Stimulated activated CD8-positive, alpha-beta memory T cell treated with anti-CD3 and anti-CD28 coated beads, Interleukin-4, amount 100 ng/mL, for 1 hour (primary cell): ENCODE measurements at places on chromosomes 2 and 18.
A peak's percentile ranks its signal among the peaks of the same experiment; 100 is the strongest.

DNA sequence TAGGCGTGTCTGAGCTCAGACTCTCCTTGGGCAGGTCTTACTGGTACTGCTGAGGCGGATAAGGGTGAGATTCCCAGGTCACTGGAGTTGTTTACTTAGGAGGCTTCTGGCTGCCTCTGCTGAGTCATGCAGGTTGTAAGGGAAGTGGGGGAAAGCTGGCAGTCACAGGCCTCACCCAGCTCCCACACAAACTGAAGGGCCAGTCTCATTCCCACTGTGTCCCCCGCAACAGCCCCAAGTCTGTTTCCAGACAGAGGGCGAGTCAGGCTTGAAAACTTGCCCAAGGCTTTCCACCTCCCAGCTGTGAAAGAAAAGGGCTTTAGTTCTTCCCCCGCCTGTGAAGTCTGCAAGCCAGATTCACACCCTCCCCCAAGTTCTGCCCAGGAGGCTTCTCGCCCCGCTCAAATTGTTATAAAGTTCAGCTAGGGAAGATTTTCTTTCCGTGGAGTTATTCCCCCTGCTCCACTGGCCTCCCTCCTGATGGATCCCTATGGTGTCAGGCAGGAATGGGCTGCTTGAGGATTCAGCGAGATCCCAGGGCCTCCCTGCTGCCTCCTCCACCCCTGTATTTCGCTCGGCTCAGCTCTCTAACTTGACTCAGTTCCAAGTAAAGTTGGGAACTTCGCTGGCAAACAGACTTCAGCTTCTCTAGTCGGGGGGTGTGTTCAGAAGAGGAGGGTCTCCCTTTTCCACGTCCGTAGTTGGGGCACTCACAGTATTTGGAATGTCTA is 248.6 kb downstream of the NR4A2 start:
- no peak for DNase-seq

GRCh38 chr18:77061946-77062517 is 70.6 kb downstream of the MBP start:
- no peak for DNase-seq

- no peak for DNase-seq
Measured at GRCh38 chr2:205656941-205657340, 25.4 kb upstream of the NRP2 start.

GRCh38 chr18:46302528-46303485 is 198.6 kb downstream of the HAUS1 start:
- no peak for DNase-seq

DNA sequence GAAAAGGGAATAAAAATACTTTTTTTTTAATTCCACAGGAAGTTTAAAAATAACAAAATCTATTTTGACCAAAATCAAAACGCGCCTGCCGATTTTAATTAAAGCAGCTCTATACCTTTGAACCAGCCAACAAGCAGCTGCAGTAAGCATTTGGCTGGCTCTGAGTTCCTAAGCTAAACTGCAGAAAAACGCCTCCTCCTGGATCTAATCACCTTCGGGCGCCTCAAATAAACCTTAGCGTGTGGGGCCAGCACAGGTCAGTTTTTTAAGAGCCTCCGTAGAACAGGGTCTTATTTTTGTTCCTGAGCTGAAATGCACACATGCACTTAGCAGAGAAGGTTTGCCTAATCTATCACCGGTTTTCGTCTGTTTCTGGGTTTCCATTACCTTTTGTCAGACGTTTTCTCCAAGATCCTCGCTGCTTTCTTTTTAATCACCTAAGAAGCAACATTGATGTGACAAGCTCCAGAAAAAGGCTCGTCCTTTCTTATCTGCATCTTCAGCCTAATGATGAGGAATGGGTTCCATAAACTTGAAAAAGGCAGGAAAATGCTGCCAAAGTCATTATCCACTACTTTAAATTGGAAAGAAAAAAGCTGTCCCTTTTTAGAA is 64.7 kb upstream of the HNRNPA3 start:
- no peak for DNase-seq

DNA sequence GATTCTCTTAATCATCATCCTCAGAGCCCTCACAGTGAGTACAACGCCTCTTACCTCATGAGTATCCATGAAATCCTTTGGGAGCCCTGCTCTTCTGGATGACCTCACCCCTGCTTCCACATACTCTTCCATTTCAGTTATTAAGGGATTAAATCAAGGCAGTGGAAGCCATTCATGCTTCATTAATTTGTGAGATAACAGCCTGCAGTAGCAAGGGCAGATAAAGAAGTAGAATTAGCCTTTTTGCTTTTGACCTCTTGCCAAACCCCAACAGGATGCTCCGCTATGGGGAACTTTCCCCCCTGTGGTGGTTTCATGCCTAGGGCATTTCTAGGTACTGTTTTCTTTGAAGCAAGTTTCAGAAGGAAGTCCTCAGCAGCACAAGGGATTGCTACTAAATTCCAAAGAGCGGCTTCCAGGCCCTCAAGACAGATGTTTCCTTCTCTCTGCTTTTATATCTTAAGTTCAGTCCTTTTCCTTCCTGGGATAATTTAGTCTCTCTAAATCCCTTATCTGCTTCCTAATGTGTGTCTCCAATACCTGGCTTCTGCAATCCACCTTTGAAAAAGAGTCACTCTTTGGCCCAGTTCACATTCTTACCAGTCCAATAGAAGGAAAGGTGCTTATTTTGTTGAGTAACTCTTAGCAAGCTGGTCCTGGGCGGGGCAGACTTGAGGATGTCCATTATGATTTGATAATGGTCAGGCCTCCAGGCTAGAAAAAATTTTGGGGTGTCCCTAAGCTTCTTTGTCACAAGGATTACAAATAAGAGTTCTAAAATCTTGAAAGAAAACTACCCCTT is 76.9 kb downstream of the MYO1B start:
- no peak for DNase-seq

- DNase-seq, result no peak
Measured at GRCh38 chr2:19851116-19851695, 50.6 kb downstream of the TTC32 start.

DNA sequence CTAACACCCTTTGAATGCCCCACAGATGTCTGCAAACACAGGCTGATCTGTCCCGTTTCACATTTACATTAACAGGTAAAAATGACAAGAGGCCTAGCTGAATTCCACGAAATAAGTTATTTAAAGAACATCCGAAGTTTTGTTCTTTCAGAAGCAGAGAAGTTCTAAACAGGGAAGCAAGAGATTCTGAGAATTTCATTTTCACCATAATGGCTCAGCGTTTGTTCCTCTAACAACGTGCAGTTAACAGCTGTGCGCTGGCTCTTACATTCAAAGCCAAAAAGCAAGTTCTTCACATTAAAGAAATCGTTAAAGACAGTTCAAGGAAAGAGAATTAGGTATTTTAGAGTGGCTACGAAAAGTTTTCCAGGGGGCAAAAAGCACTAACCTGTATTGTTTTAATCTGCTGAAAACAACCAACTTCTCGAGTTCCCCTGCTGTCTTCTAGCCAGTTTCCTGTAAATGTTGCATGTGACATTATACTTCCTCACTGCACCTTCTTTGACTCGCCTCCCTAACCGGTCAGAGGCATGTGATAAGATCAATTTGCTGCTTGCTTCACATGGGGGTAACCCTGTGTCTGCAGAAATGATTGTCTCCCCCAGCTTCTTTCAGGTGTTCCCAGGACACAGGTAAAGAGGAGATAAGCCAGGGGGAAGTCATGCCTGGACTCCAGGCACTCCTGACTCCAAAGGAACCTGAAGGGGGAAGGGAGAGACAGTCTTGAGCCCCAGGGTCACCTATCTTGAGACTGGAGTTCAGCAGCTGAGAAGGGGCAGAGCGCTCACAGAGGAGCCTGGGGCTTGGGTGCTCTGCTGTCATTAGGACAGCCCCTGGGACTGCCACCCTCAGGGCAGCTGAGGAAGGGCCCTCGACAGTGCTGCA is 36.8 kb upstream of the WIPF1 start:
- peak; percentile 4 for DNase-seq

- DNase-seq, result no peak
Measured at GRCh38 chr18:77062518-77063003, 70.0 kb downstream of the MBP start.

DNA sequence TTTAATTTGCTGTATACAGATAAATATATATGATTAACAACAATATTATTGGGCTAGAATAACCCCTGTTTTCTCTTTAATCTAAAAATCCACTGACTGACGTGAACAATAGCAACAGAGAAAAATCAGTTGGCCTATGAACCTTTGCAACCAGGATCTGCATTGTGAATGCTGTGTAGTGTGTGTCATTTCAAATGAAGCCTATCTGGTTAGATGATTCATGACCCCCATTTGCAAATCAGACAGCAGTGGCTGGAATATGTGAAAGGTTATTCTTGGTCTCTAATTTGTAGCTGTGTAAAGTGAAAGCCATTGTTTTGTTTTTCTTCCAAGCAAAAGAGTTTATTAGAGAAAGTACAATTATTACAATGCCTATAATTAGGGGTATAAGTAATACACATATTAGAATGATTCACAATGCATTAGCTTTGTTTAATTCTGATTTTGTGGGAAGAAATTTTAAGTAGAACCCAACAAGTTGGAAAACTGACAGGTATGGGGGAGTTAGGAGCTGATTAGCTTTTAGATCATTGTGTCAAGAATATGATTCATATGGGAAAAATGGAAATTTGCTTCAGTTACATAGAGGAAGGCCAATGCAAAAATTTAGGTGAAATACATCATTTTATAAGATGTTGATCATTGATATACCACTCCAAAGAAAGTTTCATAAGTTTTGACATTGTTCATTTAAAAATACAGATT is 1362.2 kb upstream of the TMEFF2 start:
- no peak for DNase-seq

DNA sequence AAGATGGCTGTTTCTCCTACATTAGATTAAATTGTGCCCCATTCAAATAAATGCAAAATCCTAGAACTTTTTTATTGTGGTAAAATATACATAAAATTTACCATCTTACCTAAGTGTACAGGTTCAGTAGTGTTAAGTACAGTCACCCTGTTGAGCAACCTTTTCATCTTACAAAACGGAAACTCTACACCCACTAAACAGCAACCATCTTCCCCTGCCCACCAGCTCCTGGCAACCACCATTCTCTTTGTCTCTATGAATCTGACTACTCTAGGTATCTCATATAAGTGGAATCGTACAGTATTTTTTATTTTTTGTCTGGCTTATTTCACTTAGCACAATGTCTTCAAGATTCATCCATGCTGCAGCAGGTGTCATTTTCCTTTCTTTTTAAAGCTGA is 53.0 kb downstream of the ASXL2 start:
- DNase-seq, result no peak

DNA sequence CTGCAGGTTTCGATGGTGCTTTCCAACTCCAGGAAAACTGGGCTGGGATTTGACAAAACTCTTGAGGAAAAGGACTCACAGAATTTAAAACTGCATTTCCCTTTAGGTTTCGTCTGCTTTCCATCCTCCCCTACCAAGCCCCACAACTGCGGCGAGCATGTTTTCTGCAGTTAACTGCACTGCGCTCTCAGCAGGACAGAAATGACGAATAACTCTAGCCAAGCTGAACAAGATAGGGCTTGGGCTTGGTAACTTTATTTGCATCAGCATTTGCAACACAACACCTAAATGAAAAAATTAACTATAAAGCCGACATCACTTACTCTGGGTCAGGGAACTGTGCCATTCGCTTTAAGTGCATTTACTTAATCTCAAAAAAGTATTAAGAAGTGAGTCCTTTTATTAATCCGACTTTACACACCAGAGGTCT is 669 bp upstream of the PIKFYVE start:
- DNase-seq, result no peak

DNA sequence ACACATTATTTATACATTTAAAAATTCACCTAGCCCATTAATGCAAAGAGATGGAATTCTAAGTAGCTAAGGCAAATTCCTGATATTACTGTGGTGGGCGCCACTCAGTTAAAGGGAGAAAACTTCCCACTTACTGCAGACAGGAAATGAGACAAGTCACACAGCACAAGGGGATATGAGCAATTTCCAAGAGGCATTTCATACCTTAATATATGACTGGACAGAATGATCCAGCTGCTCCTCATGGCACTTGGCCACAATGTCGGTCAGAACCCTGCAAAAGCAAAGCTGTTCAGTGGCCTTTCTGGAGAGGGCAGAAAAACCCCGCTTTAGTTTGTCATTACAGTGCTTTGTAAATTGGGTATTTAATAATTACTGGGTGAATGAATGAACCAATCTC is 121.4 kb upstream of the CCDC195 start:
- DNase-seq, result no peak

- DNase-seq, result no peak
Measured at GRCh38 chr18:48875942-48876511, 74.7 kb downstream of the SMAD7 start.

DNA sequence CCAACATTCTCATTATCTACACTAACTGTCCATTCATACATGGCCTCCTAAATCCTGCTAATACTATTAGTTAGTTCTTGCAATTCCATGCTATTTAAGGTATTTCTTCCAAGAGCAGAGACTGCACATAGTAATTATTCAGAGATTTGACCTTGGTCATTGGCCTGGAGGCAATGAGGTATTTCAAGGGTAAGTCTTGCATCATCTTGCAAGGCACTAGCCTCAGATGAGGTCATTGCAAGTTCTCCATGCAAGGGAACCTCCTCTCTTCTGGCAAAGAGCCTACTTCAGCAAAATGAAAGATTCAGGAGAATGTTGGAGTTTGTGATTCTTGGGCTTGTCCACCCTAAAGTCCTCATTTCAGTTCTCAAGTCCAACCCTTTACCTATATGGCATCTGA is 48.5 kb upstream of the IKZF2 start:
- DNase-seq, result no peak

DNA sequence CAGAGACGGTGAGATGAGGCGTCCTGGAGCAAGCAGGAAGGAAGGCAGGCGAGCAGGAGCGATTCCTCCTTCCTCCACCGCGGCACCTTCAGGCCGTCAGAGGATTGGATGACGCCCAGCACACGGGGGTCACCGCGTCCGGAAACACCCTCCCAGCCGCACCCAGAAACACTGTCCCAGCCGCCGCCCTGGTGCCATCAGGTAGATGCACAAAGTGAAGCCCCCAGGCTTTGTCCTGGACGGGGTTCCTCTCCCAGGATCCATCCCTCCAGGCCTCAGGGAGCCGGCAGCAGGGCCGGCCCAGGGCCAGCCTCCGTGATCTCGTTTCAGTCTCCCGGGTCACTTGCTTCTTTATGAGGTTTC is 31.5 kb downstream of the RTP5 start:
- DNase-seq, result no peak

GRCh38 chr2:184449760-184450159 is 148.6 kb upstream of the ZNF804A start:
- no peak for DNase-seq

- no peak for DNase-seq
Measured at GRCh38 chr2:162071001-162071400, 3.0 kb downstream of the DPP4 start.

- no peak for DNase-seq
Measured at GRCh38 chr18:54859667-54860421, 31.6 kb downstream of the RAB27B start.

GRCh38 chr2:19124135-19124534 is 234.3 kb downstream of the OSR1 start:
- no peak for DNase-seq

DNA sequence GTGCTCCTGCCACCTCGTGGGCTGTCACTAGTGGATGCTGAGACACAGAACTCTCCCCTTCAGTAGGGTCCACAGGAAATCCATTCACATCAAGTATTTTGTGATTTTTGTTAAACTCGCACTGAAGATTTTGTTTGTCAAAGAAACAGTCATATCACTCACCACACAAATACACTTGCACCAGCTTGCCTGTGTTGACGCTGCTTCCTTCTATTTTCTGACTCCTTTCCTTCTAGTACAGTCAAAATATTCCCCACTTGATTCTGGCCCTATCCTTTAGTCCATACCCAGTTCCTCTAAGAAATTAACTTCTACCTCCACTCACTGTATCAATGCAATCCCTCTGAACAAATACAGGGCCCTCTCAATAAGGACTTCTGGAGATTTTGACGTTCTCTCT is 213.2 kb upstream of the ARL4C start:
- DNase-seq, result no peak
